ENCODE measurements at places on chromosomes 7 and 10.

- peaks cover 3% of the 10 kb centered on the region for H3K4me1 ChIP-seq
- peak; percentile 57 for DNase-seq
- H3K4me3 ChIP-seq: no peak overlapping the region
- no peak overlapping the region for H3K27ac ChIP-seq
Measured at GRCh38 chr7:152383341-152384234, 52.2 kb downstream of the KMT2C start.

- H3K27me3 ChIP-seq: no peaks in the 10 kb centered on the region
- H3K4me1 ChIP-seq: no peaks in the 10 kb centered on the region
- no peak overlapping the region for H3K27ac ChIP-seq
Measured at GRCh38 chr7:101586078-101586905, 42.8 kb downstream of the MYL10 start.

- H3K36me3 ChIP-seq: no peaks in the 10 kb centered on the region
- H3K4me1 ChIP-seq: peaks cover 21% of the 10 kb centered on the region
- peak; percentile 97 for DNase-seq
- H3K4me3 ChIP-seq: peak within 1 kb of the TSS; percentile 62
Measured at GRCh38 chr7:99504603-99505323, at the start of gene ZKSCAN5. Gene ZKSCAN5, plus strand, starts transcription at chr7:99504662. Its CDS starts 1,383 bp downstream, at chr7:99506045.

GRCh38 chr10:63977329-63977923 is 456.2 kb downstream of the REEP3 start:
- DNase-seq: peak; percentile 51
- no peaks in the 10 kb centered on the region for H3K36me3 ChIP-seq
- no peaks in the 10 kb centered on the region for H3K4me1 ChIP-seq
- no peak overlapping the region for H3K27ac ChIP-seq

- no peaks in the 10 kb centered on the region for H3K36me3 ChIP-seq
- DNase-seq: no peak
- peaks cover 5% of the 10 kb centered on the region for H3K4me1 ChIP-seq
- H3K27me3 ChIP-seq: no peaks in the 10 kb centered on the region
Measured at GRCh38 chr10:12484941-12485805, 135.8 kb downstream of the CAMK1D start.

GRCh38 chr10:93074597-93075368 is 1.1 kb downstream of the CYP26A1 start:
- H3K4me3 ChIP-seq: no peak overlapping the region
- H3K36me3 ChIP-seq: no peaks in the 10 kb centered on the region
- no peak overlapping the region for H3K27ac ChIP-seq
- DNase-seq: no peak
- H3K27me3 ChIP-seq: peaks cover 4% of the 10 kb centered on the region

DNA sequence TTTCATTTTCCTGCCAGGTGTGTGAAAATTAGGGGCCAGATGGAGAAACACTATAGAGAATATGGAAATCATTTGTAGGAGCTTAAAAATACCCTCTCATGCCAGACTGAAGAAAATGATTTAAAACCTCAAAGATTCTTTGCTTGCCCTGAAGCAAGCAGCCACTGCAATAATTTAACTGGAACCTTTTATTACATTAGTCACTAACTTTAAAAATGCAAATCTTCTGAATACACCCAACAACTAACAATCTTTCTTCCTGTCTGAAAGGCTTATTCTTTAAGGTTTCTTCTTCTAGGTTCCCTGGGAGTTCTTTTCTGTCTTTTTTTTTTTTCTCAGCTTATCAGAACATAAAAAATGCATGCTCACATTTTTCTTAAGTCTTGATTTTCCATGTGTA is 238.5 kb upstream of the KMT2E start:
- DNase-seq: no peak
- no peak overlapping the region for H3K27ac ChIP-seq
- no peak overlapping the region for H3K4me3 ChIP-seq
